ENCODE measurements at places on chromosomes 12 and 14.

DNA sequence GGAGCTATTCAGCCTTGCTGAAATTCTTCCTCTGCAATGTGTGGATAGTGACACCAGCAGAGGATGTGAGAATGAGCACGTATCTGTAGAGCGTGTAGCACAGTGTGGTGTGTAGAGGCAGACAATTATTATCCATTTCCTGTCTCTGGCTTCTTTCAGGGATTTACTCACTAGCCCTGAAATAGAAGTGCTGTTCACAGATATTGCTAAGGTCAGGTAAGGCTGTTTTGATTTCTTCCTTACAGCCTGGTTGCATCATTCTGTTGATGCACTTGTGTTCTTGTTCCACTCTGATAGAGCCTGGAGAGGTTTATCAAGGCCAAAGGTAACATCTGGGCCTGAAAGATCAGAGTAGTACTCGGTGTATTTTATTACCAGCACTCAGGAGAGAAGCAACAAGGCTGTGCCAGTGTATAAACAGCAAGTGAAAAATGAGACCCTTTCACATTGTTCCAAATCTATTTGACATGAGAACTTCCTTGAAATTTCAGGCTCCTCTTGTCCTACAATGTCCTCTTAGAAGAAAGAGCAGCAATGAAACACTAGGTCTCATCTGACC lies 16.7 kb downstream of the ARG2 start:
- no peak for DNase-seq

DNA sequence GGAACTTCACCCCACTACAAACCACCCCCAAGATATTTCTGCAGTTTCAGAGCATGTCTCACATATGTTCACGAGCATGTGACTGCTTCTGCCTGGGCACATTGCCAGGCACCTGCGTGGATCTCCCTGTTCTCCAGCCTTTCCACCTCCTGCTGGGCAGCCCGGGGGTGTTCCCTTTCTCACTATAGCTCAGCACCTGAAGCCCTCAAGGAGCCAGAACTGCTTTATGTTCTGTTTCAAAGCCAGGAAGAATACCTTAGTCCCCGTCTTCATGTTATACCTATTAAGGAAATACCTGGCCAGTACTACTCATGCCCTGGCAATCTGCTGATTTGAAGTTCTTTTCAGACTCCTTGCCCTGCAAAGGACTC lies 4.2 kb upstream of the FGF6 start:
- no peak for DNase-seq

DNA sequence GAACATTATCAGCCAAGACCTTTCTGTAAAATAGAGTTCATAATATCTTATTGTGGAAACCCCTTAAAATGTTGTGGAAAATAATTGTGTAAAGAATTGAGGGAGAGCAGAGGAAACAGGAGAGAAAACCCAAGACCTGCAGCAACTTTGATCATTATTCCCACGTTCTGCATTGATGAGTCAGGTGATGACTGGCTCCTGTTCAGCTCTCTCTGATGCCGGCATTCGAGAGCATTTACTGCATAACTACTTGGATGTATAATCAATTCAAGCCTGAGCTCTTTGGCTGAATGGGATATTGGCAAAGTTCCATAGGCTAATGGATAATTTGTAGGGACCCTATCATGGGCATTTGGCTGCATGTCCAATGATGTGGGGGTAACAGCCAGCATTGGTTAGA lies 176.3 kb upstream of the ARID2 start:
- DNase-seq, result no peak

GRCh38 chr12:32034045-32034444 lies 72.6 kb upstream of the BICD1 start:
- DNase-seq, result no peak

DNA sequence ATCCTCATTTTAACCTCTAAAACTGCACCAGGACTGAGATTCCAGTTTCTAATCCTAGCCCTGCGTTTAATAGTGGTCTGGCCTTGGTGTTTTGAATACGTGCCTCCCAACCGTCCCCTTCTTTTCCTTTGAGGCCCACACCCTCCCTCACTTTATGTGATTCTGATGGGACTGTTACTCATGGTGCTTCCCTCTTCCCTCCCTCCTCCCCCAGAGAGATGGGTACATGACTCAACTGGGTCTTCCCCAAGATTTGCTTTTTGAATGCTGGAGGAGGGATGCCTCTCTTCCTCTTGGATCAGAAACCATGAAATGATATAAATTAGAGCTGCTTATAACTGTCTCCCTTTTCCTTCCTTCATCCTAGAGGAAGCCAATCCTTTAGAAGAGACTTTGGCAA lies 8.2 kb upstream of the PPP2R5E start:
- no peak for DNase-seq

DNA sequence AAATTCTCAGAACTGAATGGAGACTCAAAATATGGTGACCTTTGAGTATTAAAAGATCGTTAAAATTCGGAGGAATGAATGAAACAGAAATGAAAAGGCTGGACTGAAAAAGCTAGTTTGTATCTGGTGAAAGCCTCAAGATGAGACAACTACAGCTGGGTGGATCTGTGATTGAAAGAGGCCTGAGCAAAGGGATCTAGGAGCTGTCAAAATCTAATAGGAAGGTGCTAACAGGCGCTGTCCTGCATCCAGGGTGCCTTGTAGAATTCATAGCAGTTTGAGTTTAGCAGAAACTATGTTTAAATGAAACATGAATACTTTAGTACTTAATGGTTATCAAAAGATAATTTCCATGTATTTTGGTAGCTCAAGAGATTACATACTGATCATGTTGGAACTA lies 2.3 kb downstream of the YY1 start:
- no peak for DNase-seq

DNA sequence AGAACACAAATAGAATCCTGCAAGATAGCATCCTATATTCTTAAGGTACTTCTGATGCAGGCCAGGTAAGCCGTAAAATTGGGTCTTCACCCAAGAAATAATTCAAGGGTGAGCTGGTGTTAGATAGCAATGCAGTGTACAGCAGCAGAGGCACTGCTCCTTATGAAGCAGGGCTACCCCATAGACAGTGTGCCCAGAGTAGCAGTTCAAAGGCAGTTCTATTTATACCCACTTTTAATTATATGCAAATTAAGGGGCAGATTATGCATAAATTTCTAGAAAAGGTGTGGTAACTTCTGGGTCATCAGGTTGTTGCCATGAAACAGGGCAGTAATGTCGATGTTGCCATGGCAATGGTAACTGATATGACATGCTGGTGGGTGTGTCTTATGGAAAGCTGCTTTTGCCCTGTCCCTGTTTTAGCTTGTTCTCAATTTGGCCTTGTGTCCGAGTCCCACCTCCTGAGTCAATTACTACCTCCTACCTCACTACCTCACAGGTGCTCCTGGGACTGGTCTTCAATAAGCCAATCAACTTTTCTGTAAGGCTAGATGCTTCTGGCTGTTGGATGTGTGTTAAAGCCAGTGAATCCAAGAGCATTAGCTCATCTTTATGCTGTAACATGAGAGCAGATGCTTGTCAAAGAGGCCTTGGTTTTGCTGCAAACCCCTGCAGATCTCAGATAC lies 61.0 kb downstream of the PPM1A start:
- DNase-seq, result no peak

DNA sequence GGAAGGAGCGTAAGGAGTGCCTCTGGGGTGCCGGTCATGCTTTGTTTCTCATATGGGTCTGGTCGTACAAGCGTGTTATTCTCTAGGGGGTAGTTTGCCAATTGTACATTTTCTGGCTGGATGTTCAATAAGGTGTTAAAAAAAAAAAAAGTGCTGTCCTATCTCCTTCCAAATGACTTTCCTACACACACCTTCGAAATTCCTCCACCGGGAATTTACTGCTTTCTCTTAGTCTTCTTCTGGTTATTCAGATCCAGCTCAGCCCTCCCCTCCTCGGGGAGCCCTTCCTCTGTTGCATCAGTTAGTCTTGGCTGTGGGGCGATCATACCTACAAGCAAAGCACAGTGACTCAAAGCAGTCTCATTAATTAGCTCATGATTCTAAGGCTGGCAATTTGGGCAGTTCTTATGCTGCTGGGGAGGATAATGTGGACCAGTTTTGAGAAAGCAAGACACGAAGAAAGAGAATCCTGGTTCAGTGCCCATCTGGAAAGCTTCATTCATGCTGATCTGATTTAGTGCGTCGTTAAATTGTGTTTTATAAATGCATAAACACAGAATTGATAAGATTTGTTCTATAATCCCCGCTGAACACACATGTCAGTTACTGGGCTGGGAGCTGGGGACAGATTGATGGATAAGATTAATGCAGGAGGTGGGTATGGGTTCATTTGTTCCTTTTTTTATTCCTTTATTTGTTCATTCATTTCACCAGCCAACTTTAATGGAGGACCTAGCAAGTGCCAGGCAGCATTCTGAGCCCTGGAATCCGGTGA lies 9.2 kb upstream of the CLMN start:
- no peak for DNase-seq

GRCh38 chr12:14167005-14167628 lies 185.7 kb upstream of the GRIN2B start:
- DNase-seq, result no peak

- no peak for DNase-seq
These were observed 24.9 kb downstream of the ZNF664 start for GRCh38 chr12:123997908-123998307.

- no peak for DNase-seq
These were observed 51.5 kb downstream of the GTF2A1 start for GRCh38 chr14:81169267-81169666.

DNA sequence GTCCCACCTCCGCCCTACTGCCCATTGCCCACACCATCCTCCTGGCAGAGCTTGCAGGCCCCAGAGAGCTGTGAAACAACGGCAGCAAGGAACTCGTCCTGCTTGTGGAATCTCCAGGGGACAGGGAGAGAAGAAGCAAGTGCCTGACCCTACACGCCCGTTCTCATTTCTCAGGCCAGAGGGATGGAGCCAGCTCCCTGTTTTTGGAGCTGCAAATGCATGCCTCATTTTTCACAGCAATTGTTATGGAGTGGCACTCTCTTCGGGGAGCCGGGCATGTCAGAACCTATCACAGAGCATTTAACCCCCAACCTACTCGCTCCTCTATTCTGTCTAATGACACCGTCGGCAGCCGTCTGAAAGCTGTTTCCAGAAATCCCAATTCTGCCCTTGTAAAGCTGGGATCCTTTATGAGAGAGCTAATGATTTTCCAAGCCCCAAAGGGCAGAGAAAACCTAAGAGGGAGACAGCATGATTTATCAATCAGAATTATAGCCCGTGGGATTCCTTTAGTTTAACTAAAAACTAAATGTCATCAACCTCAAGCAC lies 222.3 kb upstream of the NOS1 start:
- DNase-seq, result no peak

DNA sequence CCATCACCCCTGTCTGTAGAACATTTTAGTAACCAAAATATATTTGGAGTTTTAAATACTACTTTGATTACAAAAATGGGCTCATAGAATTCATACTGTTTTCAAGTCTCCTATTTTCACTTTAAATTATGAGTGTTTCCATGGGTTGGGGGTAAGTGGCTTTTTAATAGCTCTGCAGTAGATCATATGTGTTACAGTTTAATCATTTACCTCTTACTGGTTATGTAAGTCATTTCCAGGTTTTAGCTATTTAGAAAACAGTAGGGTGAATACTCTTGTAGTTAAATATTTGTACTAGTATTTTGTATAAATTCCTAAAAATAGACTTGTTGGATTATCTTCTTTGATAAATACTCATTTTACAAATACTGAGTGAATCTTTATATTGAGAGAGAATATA lies 8.2 kb downstream of the PCNX1 start:
- DNase-seq, result no peak

GRCh38 chr12:3165078-3165980 lies 88.2 kb downstream of the TSPAN9 start:
- DNase-seq, result no peak

DNA sequence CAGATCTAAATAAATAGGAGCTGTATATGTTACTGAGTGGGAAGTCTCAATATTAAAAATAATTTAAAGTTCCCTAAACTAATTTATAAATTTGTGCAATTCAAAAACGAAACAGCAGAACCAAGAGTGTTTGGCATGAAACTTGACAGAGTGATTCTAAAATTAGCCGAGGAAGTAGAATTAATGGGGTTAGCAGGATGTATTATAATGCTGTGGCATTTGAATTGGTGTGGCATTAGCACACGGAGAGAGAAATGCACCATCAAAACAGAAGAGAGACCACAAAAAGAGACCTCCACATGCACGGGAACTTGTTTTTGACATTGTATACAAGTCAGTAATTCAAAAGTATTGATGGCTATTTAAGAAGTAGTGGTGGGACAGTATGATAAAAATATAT lies 366.0 kb upstream of the RGS6 start:
- DNase-seq, result no peak

DNA sequence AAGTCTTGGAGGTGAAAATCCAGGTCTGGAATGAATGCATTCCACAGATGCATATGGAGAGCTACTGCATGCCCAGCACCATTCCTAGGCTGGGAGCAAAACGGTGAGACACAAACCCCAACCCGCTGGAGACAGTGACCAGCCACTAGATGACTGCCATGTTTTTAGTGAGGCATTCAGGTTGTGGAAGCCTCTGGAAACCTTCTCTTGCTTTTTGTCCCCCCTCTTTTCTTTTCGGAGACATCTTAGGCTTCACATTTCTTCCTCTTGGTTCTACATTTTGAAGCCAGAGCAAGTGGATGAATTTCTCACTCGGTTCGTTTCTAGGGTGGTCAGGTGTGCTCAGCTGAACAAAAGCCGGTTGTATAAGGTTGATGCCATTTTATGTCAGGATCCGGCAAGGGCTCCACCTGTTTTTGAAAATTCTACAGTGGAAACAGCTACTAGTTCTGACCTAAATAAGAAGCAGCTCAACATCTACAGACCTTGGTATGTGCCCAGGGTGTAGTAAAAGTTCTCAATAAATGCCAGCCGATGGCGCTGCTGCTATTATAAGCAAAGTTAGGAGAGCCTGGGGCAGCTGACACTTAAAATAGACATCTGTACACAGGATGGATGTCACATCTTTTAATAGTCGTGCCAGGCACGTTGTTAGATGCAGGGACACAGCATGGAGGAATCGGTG lies 1.8 kb upstream of the ZNF839 start:
- DNase-seq, result no peak

DNA sequence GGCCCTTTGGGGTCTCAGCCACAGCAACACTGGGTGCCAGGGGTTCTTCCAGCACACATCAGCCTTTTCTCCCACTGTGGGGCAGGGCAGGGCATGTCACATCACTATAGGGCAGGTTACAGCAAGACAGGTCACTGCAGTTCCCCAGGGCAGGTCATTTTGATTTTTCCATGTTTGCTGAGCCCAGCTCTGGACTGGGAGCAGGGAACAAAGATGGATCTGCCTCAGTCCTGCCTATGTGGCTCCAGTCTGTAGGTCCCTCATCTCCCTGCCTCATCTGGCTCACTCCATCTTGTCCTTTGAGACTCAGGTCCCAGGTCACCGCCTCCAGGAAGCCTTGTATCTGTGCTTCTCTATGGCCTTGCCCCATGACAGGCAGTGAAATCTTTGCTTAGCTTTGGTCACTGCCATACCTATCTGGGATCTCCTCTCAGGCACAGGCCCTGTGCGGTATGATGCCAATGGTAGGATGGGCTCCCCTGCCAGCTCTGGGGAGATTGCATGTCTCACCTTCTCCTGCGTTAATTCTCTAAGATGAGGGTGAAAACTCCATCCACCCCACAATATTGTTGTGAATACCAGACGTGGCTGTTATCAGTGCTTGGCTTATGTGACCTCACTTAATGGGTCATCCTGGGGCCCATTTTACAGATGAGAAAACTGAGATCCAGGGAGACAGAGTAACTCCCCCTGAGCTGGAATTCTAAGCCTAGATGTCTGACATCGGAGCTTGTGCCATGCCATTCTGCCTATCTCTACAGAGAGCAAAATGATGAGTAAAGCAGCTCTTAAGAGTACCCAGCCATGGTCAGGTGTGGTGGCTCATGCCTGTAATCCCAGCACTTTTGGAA lies 1.5 kb downstream of the SERPINA6 start:
- no peak for DNase-seq

- DNase-seq, result no peak
These were observed 6.5 kb downstream of the BHLHE41 start for GRCh38 chr12:26118308-26118707.

- DNase-seq, result peak; percentile 4
These were observed 136.4 kb upstream of the USP15 start for GRCh38 chr12:62123721-62124203.

All from activated CD8-positive, alpha-beta memory T cell treated with anti-CD3 and anti-CD28 coated beads for 1 hour (primary cell).